M059J (cell line): ENCODE measurements at places on chromosomes 6 and 20.
A peak's percentile ranks its signal among the peaks of the same experiment; 100 is the strongest.

DNA sequence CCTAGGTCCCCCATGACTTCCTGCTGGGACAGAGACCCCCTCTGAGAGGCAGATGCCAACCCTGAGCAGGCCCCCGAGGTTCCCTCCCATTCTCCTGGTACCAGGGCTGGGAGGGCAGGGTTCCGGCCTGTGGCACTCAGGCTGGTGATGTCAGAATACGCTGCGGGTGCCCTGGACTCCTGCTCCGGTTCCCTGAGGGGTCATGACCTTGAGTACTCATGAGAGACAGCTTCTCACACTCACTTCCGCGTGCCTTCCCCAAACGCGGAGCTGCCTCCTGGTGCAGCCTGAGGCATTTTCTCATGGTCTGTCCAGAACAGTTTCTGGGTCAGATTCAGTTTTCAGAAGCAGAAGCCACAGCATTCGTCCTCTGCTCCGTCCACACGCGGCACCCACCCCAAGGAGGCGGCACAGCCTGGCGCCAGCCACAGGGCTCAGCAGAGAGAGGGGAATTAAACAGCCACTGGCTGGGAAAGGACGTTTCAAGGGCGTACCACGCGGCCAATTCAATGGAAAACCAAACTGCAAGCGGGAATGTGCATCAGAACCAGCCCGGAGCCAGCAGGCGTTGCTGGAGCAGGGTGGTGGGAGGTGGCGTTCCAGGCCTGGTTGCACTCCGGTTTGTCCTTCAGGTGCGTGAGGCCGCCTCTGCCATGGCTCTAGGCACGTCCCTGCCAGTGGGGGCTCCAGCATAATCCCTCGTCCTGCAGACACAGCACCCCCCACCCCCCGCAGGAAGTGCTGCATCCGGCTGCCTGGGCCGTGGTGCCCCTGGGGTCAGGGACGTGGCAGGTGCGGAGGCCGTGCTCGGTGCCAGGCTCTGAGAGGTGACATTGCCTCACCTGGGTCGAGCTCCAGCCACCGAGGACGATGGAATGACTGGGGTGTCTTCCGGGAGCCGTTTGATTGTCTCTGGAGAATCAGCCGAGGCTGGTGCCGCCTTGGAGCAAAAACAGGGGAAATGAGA, 58.3 kb upstream of the BHLHE23 start:
- DNase-seq, result no peak

DNA sequence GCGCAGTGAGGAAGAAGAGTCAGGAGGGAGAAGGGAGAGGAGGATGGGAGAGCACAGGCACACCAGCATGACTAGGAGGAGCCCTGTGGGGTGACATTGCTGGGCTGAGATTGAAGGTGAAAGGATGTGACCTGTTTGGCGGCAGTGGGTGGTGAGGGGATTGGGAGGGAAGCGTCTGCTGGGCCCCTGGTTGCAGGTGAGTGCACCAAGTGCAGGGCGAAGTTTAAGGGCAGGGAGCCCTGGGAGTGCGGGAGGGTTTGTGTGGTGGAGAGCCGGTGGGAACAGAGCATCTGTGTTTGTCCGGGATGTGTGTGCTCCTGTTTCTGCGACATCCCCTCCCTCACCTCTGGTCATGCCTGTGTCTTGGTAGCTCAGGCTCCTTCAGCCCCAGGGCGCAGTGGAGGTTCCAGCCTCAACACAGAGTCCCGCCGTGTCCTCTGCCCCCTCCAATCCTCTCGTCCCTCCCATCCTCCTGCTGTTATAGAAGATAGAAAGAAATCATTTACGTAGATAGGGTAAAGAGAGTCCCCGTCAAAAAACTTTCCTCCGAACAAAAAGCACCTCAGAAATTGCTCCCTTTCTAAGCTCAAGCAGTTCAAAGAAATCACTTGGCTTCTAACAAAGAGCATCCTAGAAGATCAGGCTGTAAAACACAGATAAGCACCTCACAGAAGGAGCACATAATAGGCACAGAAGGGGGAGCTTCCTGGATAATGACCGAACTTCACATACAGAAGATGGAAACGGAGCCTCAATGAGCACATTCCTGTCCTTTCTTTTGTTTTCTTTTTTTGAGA, 25.0 kb downstream of the ULBP1 start:
- no peak for DNase-seq

GRCh38 chr6:11218538-11219399, 13.7 kb downstream of the NEDD9 start:
- no peak for DNase-seq

DNA sequence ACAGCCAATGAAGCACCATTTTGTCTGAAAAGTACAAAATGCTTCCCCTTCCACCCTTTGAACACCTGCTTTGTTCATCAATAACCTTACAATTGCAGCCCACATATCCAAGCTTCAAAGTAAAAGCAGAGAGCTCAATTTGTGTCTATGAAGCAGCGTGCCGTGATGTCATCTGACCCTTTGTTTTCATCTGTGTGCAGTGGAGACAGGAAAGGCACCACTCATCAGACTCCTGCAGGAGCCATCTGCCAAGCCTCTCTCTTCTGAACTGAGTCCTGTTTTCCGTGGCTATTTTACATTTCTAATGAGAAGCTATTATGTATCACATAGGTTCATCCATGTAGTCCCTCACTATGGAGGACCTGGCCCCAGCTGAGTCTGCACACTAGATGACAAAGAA, 7.5 kb upstream of the LY86 start:
- DNase-seq, result no peak

DNA sequence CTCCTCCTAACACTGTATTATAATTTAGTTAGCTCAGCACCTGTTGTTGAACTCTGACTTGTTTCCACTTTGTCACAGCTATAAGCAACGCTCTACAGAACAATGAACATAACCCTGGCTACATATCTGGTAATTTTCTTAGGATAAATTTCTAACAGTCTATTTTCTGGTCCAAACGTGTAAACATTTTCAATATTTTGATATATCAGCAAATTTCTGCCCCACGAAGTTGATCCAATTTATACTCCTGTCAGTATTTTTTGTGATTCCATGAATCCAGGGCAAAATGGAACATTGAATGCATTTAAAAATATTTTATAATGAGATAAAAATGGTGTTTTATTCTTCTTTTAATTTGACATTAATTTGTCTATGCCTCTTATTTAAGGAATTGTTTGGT, 448.5 kb upstream of the AGPAT4 start:
- DNase-seq, result no peak

DNA sequence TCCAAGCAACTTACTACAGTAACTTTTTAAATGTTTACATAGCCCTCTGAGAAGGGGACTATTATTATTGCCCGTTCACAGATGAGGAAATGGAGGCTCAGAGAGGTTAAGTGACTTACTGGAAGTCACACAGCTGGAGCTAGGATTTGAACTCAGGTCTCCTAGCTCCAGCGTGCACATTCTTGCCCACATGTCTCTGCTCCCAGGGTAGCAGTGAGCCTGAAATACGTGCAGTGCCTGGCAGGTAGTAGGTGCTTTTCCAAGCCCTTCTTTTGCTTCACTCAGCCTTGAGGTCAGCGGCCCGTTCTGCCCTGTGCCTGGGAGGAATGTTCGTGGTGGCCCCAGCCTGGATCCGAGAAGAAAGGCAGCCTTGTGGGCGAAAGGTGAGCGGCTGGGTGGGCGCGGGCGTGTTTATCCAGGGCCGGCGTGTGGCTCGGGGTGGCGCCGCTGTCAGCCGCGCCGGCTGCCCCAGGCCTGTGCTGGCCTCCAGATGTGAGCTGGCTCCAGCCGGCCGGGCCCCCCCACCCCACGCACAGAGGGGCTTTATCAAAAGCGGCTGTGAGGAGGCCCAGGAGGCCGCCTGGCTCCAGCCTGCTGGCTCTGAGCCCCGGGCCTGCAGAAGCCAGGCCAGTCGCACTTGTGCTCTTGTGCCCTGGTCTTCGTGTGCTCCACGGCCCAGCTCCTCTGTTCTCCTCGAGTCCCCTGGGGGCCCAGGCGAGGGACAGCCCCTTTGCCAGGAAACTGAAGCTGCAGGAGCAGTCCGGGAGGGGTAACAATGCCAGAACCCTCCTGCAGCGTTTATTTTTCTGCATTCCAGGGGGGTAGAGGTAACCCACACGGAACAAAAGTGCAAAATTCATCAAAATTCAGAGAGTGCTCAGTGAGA, 58.1 kb downstream of the UBE2V1 start:
- DNase-seq, result peak; percentile 66

GRCh38 chr6:80792151-80792550, 685.7 kb downstream of the BCKDHB start:
- no peak for DNase-seq

GRCh38 chr20:6590891-6591637, 176.4 kb upstream of the BMP2 start:
- peak; percentile 85 for DNase-seq

DNA sequence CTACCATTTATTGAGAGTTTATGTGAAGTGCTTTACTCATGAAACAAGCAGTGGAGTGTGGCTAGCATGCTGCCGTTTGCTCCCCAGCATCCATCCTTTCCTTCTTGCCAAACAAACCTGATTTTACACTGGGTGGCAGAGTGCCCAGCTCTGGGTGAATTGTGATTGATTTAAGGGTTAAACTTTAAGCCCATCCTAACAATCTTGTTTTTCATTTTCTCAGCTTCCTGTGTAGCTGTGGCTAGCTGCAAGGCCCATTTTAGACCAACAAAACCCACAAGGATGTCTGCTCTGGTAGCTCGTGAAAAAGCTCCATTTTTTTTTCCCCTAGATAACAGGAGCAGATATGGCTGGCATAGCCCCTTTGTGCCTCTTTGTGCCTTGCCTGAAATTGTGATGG, 77.7 kb upstream of the KCNG1 start:
- no peak for DNase-seq

GRCh38 chr20:13525225-13525940, 113.3 kb downstream of the TASP1 start:
- peak; percentile 98 for DNase-seq

- DNase-seq, result no peak
These were observed 81.9 kb upstream of the E2F3 start for GRCh38 chr6:20319520-20320357.

DNA sequence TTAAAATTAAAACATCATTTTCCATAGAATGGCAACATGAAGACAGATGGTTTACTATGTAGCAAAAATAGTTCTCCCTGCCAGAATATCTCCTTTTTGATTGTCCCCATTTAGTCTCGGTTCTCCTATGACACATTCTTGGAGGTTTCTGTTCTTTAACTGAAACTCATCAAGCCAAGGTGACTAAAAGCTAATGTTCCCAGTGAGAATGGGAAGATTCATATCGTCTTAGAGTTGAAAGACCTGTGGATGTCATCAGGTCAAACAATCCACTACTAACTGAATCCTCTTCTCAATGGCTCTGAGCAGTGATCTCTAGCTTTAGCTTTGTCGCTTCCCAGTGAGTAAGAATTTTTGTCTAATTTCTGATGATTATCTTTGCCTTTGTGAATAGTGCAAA, 1.3 kb upstream of the DOK5 start:
- DNase-seq, result no peak

DNA sequence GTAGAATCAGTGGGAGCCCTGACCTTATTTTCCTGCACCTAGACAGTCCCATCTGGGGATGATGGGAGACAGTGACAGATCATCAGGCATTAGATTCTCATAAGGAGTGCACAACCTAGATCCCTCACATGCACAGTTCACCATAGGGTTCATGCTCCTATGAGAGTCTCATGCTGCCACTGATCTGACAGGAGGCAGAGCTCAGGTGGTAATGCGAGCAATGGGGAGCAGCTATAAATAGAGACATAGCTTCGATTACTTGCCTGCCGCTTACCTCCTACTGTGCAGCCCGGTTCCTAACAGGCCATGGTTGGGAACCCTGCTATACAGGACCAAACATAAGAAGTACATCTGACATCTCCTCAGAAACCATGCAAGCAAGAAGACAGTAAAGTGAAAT, 31.5 kb upstream of the ASF1A start:
- no peak for DNase-seq

- DNase-seq, result no peak
These were observed 524.5 kb downstream of the BMP2 start for GRCh38 chr20:7291946-7292345.

GRCh38 chr20:56454754-56455153, 13.7 kb upstream of the RTF2 start:
- no peak for DNase-seq

DNA sequence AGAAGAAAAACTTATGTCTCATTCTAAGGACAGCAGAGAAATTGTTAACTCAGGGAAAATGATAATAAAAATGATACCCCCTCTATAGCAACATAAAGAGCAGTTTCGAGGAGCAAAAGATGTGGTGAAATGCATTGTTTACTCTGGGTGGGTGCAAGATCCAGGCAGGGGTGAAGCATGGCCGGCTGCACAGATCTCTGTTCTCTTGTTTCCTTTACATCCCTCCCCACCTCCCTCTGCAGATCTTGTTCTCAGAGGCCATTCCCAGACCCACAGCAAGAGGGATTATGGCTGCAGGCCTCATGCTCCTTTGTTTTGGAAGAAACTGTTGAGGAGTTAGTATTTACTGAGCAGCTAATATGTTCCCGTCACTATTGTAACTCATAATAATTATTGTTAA, 1.8 kb downstream of the BTN3A1 start:
- no peak for DNase-seq

GRCh38 chr6:113185299-113185698, 671.8 kb upstream of the MARCKS start:
- DNase-seq, result peak; percentile 5

GRCh38 chr20:33725607-33726264, 5.6 kb upstream of the PXMP4 start:
- no peak for DNase-seq
